ENCODE measurements at places on chromosomes 1 and 21.

DNA sequence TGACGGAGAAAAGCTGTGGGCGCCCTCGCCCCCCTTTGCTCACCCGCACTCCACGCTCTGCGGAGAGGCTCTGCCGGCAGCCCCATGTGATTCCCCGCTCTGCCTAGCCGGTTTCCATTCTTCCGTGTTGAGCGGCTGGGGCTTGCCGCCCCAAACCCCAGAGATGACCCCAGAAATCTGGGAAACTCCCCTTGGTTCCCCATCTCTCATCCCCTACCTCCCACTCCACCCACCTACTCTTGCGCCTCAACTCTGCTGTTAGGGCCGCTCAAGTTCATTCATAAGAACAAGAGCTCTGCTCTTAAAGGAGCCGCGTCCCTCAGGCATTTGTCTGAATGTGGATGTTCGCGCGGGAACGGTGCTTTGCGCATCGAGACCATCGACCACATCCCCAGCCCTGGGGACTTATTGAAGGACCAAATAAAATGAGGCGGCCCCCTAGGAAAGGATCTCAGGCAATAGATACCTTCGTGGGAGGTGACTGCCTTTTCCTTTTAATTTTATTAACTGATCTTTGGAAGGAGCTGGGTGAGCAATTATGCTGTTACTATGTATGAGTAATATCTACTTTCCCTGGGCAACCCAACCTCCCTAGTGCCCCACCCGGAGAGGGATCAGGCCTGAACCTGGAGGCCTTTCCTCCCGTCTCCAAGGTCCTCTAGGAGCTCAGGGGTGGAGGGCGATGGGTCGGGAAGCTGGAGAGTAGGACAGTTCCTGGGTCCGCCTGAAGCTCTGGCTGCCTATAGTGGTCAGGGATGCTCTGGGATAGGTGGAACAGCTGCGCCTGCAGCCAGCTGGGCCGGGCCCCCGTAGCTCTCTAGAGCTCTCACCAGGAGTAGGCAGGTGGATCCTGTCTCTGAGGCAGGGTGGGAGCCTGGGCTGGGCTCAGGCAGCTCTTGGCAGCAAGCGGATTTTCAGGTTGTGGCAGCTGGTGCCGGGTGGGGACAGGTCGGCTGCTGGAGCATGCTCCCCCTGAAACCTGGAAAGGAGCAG is 898 bp downstream of the MFSD2A start:
- no peak for DNase-seq

DNA sequence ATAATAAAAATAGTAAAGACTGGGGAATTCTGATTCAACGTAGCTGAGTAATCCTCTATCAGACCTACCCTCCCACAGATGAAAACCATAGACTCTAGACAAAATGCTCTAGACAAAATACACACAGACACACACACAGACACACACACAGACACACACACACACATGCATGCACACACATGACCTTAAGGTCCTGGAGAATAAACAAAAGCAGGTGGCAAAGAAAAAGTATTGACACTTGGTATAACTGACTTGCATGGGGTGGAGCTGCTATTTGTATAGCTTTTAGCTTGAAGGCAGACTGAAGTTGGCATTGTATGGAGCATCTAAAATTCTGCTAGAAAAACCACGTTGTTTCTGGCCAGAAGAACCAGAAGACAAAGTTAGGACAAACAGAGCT is 29.3 kb downstream of the C1orf141 start:
- no peak for DNase-seq

DNA sequence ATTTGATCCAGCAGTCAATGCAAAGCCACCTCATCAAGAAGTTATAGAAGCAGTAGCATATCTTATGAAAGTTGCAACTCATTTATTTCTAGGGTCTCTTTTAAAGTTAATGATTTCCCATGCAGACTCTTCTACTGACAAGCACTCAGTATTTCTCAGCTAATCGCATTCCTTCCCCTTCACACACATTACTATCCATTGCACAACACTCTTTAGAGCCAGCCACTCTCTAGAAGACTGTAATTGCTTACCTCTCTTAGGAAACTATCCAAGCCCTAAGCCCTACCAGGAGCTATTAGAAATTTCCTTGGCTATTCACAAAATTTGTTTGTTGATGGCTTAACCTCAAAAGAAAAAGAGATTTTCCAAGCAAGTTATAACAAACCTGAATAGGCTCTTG is 106.0 kb downstream of the ADAMTS1 start:
- no peak for DNase-seq

- DNase-seq, result no peak
Observed at GRCh38 chr1:114986286-114986685, 43.3 kb upstream of the TSHB start.

- DNase-seq, result no peak
Observed at GRCh38 chr1:12556368-12556930, 61.6 kb downstream of the DHRS3 start.

GRCh38 chr21:41769933-41770332 is 3.1 kb upstream of the RIPK4 start:
- no peak for DNase-seq

GRCh38 chr1:154819628-154820590 is 50.2 kb downstream of the KCNN3 start:
- no peak for DNase-seq

- DNase-seq, result no peak
Observed at GRCh38 chr21:29145354-29145782, 14.9 kb downstream of the MAP3K7CL start.
